Activated naive CD4-positive, alpha-beta T cell (primary cell): ENCODE measurements at places on chromosomes 3 and 15.

DNA sequence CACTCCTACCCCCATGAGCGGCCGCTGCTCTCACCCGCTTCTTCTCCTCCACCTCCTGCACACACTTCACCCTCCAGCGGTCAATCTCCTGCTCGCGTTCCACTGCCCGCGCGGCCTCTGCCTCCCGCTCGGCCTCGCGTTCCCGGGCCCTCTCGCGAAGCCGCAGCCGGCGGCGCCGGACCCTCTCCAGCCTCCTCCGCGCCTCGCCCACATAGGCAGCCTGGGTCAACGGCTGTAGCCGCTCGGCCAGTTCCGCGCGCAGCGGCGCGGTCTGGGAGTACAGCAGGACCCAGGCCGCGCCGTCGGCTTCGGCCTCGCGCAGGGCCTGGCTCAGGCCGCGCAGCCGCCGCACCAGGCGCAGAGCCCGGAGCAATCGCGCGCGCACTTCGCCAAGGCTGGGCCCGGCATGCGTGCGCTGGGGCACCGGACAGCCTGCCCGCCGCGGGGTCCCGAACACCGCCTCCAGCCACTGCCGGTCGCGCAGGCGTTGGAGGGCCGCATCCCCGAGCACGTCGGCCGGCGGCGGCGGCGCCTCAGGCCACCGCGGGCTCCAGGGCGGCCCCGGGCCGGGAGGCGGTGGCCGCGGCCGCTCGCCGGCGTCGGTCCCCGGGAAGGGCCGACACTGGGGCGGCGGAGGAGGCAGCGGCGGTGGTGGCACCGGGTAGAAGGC, 595 bp downstream of the PDCD7 start:
- DNase-seq: no peak

DNA sequence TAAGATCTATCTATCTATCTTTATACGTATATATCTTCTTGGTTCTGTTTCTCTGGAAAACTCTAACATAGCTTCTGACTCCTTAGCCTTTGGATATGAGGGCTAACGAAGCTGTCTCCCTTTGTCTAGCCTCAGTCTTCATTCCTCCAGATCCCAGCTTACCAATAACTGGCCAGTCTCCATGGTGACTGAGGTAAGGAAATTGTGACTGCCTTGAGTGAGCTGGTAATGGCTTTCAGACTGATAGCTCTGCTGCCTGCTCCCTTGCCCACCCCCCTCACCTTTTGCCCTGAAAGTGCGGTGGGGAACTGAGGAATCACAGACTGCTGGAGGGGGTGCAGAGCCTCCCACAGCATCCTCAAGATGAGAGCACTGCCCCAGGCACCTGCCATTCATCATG, 65.8 kb upstream of the ABHD17C start:
- DNase-seq: no peak

GRCh38 chr15:76150971-76151598, 91.3 kb downstream of the TMEM266 start:
- DNase-seq: peak; percentile 66

DNA sequence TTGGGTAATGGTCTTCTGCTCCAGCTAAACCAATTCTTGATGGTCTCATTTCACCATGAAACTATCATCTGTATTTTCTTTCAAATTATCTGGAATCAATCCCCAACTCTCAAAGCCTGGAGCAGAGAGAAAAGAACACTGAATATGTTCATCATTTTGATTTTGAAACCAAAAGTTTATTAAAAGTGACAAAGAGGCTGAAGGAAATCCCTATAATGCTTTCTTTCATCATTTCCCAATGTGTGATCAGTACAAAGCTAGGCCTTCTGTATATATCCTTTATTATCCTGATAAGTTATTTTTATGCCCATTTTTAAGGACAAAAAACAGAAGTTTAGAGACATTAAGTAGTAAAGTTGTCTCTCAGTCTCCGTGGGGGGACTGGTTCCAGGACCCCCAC, 50.1 kb upstream of the MBNL1 start:
- no peak for DNase-seq

DNA sequence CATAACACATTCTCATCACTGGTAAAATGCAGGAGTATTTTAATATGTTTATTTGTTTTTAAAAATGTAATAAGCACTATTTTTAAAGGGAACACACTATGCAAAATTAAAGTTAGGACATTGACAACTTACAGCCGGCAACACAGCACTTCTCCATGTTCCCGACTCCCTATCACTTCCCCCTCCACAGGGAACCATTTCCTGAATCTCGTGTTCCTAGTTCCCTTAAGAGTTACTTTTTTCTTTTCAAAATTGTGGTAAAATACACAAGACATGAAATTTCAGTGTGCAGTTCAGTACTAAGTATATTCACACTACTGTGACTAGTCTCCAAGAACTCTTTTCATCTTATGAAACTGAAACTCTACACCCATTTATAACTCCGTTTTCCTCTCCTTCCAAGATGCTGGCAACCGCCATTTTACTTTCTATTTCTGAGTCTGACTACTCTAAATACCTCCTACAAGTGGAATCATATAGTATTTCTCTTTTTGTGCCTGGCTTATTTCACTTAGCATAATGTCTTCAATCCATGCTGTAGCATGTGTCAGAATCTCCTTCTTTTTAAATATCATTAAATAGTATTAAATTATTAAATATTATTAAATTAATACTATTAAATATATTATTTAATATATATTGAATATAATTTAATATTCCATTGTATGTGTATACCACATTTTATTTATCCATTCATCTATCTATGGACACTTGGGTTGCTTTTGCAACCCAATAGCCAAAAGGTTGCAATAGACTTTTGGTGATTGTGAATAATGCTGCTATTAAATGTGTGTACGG, 25.9 kb upstream of the UBE2Q2 start:
- no peak for DNase-seq

DNA sequence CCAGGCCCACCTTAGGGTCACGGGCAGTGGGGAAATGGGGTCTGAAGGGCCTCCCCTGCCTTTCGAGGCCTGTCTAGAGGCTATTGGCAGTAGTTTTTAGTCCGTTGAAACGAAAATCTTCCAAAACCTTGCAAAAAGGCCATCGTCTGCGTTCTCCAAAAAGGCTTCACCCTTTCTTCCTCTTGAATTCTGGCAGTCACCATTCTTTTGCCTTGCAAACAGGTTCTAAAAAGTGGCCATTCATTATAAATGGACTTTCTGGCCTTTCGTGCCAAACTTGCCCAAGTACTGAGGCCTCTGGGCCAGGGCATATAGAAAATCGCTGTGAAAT, 367 bp upstream of the TARS3 start:
- no peak for DNase-seq

DNA sequence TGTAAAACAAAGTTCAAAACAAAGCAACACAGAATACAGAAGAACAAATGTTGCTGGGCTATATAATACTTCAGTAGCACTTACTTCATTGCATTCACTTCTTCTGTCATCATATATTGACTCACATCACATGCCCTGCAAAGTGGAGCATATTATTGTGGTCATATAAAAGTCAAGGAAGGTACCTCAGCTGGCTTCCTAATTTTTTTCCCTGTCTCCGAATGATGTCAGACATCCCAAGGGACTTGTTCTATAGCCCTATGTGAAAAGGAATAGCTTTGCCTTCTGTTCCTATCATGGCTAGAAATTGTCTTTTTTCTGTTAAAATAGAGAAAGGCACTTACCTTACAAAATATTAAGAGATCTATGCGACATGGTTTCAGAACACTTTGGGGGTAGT, 109.4 kb downstream of the LRTM1 start:
- no peak for DNase-seq

- no peak for DNase-seq
Measured at GRCh38 chr3:146972726-146973125, 367.6 kb upstream of the PLSCR5 start.

GRCh38 chr3:36635731-36636130, 128.6 kb downstream of the DCLK3 start:
- no peak for DNase-seq

DNA sequence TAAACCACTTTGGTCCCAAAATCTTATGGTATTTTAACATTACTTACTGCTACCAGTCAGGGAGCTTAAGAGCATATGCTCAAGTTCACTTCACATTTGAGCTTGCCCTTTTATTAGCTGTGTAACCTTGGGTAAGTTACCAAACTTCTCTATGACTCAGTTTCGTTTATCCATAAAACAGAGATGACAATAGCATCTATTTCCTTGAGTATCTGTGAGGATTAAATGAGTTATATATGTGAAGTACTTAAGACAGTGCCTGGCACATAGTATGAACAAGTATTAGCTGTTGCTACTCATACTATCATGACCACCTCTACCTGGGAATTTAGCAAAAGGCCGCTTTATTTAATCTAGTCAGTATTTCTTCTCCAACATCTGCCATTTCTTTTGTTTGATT, 5.9 kb downstream of the ATOSA start:
- DNase-seq: no peak

- DNase-seq: no peak
Measured at GRCh38 chr3:58084788-58085543, 76.7 kb downstream of the FLNB start.

DNA sequence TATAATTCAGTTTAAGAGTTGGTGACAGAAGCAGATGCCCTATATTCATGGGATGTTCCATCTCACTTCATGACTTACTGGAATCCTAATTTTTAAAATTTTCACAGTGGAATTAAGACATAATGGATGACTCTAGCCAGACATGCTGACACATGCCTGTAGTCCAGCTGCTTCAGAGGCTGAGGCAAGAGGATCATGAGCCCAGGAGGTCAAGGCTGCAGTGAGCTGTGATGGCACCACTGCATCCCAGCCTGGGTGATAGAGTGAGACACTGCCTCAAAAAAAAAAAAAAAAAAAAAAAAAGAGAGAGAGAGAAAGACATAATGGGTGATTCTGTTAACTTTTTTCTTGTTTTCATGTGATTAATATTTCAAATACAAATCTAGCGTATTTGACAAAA, 123.6 kb downstream of the KLHL25 start:
- no peak for DNase-seq

- no peak for DNase-seq
Measured at GRCh38 chr3:9951598-9951961, 628 bp downstream of the PRRT3 start.

DNA sequence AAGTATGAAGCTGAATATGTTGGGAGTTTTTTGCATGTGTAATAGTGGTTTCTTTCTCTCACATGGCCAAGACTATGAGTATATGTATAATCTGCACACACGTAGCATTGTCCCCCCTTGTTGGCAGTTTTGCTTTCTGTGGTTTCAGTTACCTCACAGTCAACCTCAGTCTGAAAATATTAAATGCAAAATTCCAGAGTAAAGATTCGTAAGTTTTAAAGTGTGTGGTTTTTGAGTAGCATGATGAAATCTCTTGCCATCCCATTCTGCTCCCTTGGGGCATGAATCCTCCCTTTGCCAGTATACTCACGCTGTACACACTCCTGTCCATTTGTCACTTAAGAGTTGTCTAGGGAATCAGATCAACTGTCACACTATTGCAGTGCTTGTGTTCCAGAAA, 742.0 kb upstream of the CCDC54 start:
- DNase-seq: no peak

- no peak for DNase-seq
Measured at GRCh38 chr3:71104976-71105375, 478.6 kb downstream of the FOXP1 start.

DNA sequence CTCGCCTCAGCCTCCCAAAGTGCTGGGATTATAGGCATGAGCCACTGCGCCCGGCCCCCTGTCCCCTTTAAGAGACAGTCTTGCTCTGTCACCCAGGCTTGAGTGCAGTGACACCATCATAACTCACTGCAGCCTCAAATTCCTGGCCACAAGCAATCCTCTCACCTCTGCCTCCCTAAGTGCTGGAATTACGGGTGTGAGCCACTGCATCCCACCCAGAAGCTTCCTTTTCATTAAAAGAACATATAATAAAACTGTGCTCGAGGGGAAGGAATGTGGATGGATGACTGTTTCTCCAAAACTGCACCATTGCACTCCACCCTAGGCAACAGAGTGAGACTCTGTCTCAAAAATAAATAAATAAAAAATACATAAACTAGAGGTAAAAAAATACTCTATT, 70.1 kb downstream of the NCEH1 start:
- no peak for DNase-seq

GRCh38 chr3:45666757-45667431, 22.3 kb upstream of the SACM1L start:
- no peak for DNase-seq

DNA sequence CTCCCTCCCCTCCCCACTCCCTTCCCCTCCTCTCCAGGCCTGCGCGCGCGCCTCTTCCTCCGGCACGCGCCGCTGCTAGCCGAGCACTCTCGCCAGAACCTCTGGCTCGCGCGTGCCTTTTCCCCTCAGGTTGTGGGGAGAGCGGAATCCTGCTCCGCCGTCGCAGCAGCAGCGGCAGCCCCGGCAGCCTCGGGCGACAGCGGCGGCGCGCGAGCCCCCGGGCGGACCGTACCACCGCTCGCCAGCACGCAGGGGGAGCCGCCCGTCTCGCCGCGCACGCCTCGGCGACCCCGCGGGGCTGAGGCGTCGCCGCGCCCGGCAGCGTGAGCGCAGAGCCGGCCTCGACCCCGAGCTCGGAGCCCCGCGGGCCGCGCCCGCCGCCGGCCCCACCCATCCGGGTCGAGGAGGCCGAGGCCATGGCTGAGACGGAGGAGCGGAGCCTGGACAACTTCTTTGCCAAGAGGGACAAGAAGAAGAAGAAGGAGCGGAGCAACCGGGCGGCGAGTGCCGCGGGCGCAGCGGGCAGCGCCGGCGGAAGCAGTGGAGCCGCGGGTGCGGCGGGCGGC, at the start of gene CDV3:
Gene CDV3 (plus strand): TSS at position 58 of the 566 bp plus-strand sequence. CDS start 359 bp downstream, at position 417.
- no peak for DNase-seq

DNA sequence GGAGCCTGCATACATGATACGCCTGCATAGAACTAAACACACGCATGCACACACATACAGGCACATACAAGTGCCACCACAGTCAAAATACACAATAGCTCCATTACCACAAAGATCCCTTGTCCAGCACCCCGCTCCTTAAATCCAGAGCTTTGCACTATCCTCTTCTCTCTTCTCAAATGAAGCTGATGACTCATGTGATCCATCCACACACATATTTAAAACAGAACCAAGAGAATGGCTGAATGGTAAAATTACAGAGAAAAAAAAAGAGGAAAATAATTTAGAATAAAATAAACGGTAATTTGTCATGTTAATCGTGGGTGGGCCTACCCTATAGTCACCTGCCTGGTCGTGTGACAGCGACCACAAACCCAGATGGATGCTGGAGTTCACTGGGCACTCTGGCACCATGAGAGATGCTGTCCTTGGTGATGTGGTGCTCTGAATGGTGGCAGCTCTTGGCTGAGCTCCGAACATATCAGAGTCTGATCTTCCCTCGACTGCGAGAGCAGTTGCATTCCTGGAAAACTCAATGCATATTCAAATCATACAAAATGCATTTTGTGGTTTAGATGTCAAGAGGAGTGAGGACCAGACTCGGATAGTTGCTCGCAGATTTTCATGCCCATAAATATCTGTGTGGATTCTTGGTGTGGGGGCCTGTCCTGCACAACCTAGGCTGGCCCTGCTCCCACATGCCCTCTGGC, 8.9 kb downstream of the IQSEC1 start:
- DNase-seq: no peak

- no peak for DNase-seq
Measured at GRCh38 chr3:13348661-13349396, 71.3 kb downstream of the NUP210 start.

DNA sequence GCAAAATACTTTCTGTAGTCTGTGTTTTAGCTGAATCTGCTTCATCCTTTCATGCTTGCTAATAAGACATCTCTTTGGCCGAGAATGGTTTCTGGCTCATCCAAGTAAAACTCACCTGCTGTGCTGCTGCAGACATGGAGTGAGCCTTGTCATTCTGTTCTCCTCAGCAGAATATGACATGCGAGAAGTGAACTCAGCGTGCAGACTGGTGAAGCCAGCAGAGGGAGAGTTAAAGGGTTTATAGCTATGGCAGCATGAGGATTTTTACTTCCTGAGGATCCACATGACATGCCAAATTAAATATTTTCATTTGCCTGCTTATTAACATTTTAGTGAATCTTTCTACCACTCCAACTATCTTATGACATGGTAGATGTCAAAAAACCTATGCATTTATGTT, 658.4 kb upstream of the NECTIN3 start:
- DNase-seq: no peak
